ENCODE measurements at places on chromosomes 7 and 10.

GRCh38 chr10:93085272-93085859, 11.7 kb downstream of the CYP26A1 start:
- H3K27me3 ChIP-seq, result no peaks in the 10 kb centered on the region
- DNase-seq, result no peak
- H3K4me3 ChIP-seq, result no peak overlapping the region
- no peaks in the 10 kb centered on the region for H3K36me3 ChIP-seq

- peaks cover 4% of the 10 kb centered on the region for H3K36me3 ChIP-seq
- no peak overlapping the region for H3K4me3 ChIP-seq
- H3K4me1 ChIP-seq, result no peaks in the 10 kb centered on the region
Observed at GRCh38 chr7:51019891-51020870, 237.5 kb upstream of the GRB10 start.

DNA sequence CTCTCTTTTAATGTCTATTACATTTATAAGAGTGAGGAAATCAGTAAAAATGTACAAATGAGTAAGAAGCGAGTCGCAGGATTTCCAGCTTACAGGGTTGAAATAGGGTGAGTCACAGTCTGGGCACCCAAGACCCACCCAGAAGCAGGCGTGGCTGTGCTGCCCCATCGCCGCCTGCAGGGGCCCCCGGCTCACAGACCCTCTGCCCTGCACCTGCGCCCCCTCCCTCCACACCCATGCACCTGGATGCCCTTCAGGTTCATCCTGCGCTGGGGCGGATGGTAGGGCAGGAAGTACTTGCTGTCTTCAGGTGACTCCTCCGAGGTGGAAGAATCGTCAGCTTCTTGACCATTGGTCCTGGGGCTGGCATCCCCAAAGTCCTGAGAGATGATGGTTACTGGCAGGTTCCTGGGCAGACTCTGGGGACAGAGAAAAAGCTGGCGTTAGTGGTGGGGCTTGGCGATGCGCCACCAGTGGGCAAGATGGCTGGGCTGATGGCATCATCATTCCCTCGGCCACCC, 90.2 kb upstream of the GNA12 start:
- DNase-seq, result no peak
- H3K4me1 ChIP-seq, result no peaks in the 10 kb centered on the region

DNA sequence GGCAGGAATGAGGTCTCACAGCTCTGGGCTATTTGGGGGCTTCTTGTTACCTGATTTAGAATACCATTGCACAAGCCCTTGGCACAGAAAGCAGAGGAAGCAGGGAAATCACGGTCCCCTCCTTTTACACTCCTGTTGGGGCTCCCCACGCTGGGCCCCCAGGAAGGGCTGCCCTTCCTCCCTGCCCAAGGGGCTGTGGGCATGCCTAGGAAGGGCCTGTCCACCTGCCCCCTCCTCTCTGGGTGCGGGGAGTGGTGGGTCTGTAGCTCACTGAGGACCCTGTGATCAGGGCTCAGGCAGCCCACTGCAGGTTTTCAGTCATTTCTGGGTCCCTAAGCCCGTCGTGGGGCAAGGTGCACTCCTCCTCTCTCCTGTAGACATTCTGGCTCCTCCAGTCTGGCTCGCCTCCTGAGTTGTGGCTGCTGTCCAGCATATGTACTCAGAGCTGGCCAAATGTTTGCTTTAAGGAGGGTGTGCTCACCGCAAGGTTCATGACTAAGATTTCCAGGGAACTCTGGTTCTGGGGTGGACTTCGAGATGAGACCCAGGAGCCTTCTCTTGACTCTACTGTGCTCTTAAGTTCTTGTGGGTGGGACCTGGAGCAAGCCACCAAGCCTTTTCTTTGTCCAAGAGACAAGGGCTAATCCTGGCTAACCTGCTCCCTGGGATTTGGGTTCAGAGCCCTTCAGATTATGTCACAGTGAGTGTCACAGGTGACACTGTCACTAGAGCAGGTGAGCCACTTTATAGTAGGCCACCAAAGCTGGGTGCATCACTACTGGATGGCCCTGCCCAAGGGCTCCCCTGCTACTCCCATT, 56.0 kb downstream of the TACR2 start:
- no peak overlapping the region for H3K27ac ChIP-seq
- peaks cover 2% of the 10 kb centered on the region for H3K36me3 ChIP-seq
- H3K4me1 ChIP-seq, result no peaks in the 10 kb centered on the region
- no peak overlapping the region for H3K4me3 ChIP-seq
- no peaks in the 10 kb centered on the region for H3K27me3 ChIP-seq
- DNase-seq, result no peak

DNA sequence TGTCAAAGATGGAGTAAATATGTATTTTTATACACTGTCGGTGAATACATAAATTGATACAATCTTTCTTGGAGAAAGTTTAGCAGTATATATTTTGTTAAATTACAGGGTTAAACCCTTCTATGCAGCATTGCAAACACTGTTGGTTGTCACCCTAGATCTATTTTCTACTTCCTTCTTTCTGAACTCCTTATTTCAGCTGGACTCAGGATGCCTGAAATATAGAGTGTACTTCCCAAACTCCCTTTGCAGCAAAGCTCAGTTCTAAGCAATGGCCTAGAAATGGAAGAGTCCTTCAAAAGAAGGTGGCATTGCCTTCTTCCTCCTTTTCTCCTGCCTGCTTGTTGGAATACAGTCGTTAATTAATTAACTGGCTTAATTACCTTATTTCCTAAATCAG, 20.6 kb downstream of the CUBN start:
- H3K36me3 ChIP-seq, result no peaks in the 10 kb centered on the region
- no peaks in the 10 kb centered on the region for H3K4me1 ChIP-seq
- H3K27me3 ChIP-seq, result no peaks in the 10 kb centered on the region
- no peak for DNase-seq
- H3K4me3 ChIP-seq, result no peak overlapping the region

GRCh38 chr10:11446864-11447263, 164.6 kb downstream of the USP6NL start:
- H3K4me3 ChIP-seq, result no peak overlapping the region
- H3K27me3 ChIP-seq, result no peaks in the 10 kb centered on the region
- H3K4me1 ChIP-seq, result peaks cover 7% of the 10 kb centered on the region
- no peaks in the 10 kb centered on the region for H3K36me3 ChIP-seq
- no peak overlapping the region for H3K27ac ChIP-seq

- H3K4me3 ChIP-seq, result no peak overlapping the region
- H3K27me3 ChIP-seq, result no peaks in the 10 kb centered on the region
- no peak for DNase-seq
- no peak overlapping the region for H3K27ac ChIP-seq
- no peaks in the 10 kb centered on the region for H3K36me3 ChIP-seq
Observed at GRCh38 chr10:19915816-19916215, 99.6 kb downstream of the PLXDC2 start.

- no peak overlapping the region for H3K4me3 ChIP-seq
- no peak overlapping the region for H3K27ac ChIP-seq
- H3K36me3 ChIP-seq, result no peaks in the 10 kb centered on the region
- H3K27me3 ChIP-seq, result no peaks in the 10 kb centered on the region
- DNase-seq, result no peak
Observed at GRCh38 chr10:126474031-126474430, 85.8 kb upstream of the ADAM12 start.

- no peak overlapping the region for H3K4me3 ChIP-seq
- no peak overlapping the region for H3K27ac ChIP-seq
- DNase-seq, result peak; percentile 27
- H3K36me3 ChIP-seq, result no peaks in the 10 kb centered on the region
- H3K4me1 ChIP-seq, result no peaks in the 10 kb centered on the region
- no peaks in the 10 kb centered on the region for H3K27me3 ChIP-seq
Observed at GRCh38 chr7:12458520-12459131, 55.0 kb upstream of the VWDE start.

DNA sequence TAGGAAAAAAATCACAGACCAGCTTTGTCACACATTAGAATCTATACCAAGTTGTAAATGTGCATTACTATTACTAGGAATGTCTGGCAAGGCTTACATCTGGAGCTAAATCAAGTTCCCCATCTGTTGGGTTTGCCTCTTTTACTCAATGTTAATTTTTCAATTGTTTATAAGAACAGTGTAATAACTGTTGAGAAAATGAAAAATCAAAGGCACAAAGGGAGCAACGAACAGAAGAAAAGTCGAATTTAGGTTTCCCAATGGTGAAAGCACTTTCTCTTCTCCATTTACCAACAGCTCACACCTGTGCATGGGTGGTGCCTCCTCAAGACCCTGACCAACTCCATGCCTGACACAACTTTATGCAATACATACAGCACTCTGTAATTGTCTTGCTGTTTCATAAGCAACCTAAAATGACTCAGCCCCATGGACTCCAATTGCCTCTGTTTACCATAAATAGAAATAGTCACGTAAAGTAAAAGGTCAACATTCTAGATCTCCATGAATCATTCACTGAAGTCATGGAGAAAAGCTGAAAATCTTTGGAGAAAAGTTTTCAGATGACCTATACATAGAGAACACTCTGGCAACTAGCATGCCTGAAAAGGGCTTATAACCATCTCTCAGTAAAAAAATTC, 95.5 kb upstream of the KCNIP2 start:
- DNase-seq, result no peak
- H3K36me3 ChIP-seq, result no peaks in the 10 kb centered on the region
- no peak overlapping the region for H3K27ac ChIP-seq
- no peak overlapping the region for H3K4me3 ChIP-seq

DNA sequence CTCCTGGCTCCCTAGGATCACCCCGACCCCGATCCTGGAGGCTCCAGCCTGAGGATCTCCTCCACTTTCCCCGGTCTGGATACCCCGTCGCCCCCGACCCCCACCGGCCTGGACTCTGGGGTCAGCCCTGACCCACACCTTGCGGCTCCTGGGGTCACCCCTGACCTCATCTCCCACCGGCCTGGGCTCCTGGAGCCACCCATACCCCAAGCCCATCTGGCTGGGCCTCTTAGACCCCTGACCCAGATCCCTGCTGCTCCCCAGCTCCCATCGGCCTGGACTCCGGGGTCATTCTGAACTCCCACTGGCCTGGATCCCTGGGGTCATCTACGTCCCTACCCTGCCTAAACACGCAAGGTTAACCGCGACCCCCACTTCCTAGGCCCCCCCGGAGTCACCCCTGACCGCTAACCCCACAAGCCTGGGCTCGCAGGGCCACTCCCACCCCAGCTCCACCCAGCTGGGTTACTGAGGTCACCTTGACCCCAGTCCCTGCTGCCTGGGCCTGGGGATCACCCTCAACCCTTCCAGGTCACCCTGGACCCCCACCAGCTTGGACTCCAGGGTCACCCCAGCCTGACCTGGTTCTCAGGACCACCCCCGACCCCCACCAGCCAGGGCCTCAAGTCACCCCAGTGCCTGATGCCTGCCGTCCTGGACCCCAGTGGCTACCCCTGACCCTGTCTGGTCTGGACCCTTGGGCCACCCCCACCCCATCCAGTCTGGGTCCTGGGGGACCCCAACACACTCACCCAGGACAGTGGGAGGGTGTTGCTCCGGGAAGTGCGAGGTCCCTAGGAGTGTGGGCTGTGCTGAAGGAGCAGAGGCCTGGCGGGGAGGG, 1.2 kb downstream of the FOXK1 start:
- H3K27me3 ChIP-seq, result peaks cover 6% of the 10 kb centered on the region
- no peaks in the 10 kb centered on the region for H3K36me3 ChIP-seq

DNA sequence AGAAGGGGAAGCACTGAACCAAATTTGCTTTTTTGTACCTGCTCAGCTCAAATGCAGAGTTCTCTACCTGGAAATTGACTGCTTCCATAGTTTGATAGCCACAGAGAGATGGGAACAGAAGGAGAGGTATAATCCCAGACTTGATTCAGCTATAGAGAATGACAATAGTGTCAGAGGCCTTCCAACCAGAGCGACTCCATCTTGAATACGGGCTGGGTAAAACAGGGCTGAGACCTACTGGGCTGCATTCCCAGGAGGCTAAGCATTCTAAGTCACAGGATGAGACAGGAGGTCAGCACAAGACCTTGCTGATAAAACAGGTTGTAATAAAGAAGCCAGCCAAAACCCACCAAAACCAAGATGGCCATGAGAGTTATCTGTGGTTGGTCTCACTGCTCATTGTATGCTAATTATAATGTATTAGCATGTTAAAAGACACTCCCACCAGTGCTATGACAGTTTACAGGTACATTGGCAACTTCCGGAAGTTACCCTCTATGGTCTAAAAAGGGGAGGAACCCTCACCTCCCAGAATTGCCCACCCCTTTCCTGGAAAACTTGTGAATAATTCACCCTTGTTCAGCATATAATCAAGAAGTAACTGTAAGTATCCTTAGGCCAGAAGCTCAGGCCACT, 42.7 kb upstream of the ATRNL1 start:
- no peak for DNase-seq
- no peaks in the 10 kb centered on the region for H3K36me3 ChIP-seq
- no peak overlapping the region for H3K27ac ChIP-seq
- H3K4me3 ChIP-seq, result no peak overlapping the region

- no peaks in the 10 kb centered on the region for H3K36me3 ChIP-seq
- H3K27me3 ChIP-seq, result no peaks in the 10 kb centered on the region
- no peak for DNase-seq
- H3K4me1 ChIP-seq, result no peaks in the 10 kb centered on the region
- no peak overlapping the region for H3K4me3 ChIP-seq
Observed at GRCh38 chr7:158710651-158711102, 6.1 kb upstream of the NCAPG2 start.

DNA sequence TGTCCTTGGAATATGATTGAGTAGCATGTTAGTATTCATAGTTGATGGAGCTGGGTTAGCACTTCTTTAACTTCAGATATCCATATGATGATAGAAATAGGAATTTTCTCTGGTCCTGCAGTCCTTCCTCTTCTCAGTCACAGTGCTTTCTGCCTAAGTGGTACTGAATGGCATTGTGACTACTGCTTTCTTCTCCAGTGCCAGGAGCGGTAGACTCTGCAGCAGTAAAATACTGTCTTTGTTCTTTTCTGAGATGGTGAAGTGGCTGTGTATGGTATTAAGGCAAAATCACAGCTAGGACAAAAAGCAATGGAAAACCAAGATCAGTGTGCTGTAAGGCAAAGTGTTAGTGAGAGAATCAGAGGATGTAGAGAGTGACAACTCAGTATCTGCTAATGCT, 46.6 kb downstream of the C1GALT1 start:
- H3K36me3 ChIP-seq, result no peaks in the 10 kb centered on the region
- DNase-seq, result no peak
- H3K4me3 ChIP-seq, result no peak overlapping the region
- H3K4me1 ChIP-seq, result peaks cover 2% of the 10 kb centered on the region

DNA sequence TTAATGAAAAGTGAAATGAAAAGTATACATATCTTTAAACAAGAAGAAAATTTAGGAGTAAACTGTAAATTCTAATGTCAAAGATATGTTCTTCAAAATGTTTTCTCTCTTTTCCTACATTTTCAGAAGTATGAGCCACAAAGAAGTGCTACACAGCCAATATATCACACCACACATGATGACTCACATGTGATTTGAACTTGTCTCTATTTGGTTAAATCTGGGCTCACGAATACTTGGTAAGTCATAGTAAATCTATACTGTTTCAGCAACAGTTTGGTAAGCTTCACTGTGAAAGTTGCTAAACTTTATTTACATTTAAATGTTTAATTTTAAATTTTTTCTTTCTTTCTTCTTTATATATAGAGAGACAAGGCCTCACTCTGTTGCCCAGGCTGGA, 380.6 kb upstream of the IGFBP3 start:
- no peaks in the 10 kb centered on the region for H3K36me3 ChIP-seq
- no peaks in the 10 kb centered on the region for H3K27me3 ChIP-seq
- no peak overlapping the region for H3K4me3 ChIP-seq

- H3K27me3 ChIP-seq, result no peaks in the 10 kb centered on the region
- no peaks in the 10 kb centered on the region for H3K36me3 ChIP-seq
- H3K4me1 ChIP-seq, result no peaks in the 10 kb centered on the region
- H3K27ac ChIP-seq, result no peak overlapping the region
Observed at GRCh38 chr7:38394660-38395059, 121.2 kb upstream of the TARP start.
